Inflammatory macrophage treated with lipopolysaccharide for 4 hours (primary cell): ENCODE measurements at places on chromosomes 6 and 20.

GRCh38 chr6:34383161-34383631 is 9.3 kb downstream of the NUDT3 start:
- peak; percentile 59 for DNase-seq

DNA sequence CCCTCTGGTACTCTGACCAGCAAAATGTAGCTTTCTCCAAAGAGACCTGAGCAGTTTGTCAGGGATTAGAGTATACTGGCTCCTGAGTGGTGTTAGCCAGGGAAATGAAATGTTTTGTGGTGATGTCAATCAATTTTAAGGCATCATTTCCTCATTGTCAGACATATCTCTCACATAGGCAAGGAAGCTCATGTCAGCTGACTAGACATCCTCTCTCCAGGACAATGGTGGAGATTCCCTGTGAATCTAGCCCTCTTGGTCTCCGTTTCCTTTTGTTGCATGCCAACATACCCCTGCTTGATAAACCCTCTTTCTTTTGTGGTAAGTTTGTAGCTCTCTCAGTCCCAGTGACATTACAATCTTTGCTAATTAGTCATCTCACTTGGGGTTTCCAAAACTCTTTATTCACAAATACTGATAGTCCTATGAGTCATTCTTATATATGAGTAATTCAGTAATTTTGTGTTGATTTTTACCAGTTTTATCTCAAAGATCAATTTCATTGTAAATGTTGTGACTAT is 135.6 kb upstream of the PTPRK start:
- peak; percentile 23 for DNase-seq

DNA sequence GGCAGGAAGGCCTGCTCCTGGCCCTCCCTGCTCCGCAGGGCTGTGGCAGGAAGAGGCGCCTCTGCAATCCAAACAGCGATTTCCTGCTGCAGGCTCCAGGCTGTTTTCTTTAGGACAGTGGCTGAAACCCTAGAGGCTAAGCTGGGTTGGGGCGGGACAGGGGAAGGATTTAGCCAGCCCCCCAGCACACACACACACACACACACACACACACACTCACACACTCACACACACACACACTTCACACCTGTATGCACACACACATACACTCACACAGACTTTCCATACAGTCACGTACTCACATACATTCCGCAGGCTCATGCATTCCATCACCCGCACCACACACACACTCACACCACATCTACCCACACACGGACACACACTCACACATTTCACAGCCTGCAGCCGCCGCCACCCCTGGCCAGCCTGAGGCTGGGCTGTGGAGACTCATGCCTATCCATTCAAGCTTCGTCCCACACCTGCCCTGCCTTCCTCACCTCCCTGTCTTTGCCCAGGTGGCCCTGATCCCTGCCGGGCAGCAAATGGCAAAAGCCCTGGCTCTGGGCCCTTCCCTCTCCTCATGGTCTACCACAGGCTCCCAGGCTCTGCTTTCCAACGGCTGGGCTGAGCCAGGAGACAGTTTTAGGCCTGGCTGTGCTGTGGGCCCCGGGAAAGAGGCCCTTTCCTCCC is 17.9 kb downstream of the MDFI start:
- no peak for DNase-seq

DNA sequence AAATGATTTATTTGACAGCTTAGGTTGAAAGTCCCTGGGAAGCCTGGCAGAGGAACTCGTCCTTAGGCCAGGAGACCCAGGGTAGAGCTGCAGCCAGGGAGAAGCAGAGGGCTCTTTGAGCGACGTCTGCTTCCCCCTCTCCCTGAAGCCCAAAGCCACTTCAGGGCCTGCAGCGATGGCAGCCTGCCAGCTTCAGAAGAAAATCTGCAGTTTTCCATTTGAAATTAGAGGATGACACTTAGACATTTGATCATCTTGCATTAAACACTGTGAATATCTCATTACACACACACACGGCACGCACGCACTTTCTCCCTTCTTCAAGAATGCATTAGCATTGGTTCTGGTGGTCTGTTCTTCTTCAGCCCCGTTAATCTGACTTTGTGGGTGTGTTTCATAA is 96.5 kb downstream of the PLEKHG1 start:
- DNase-seq = no peak

- DNase-seq = peak; percentile 50
Observed at GRCh38 chr6:14046476-14047068, 71.0 kb upstream of the CD83 start.

DNA sequence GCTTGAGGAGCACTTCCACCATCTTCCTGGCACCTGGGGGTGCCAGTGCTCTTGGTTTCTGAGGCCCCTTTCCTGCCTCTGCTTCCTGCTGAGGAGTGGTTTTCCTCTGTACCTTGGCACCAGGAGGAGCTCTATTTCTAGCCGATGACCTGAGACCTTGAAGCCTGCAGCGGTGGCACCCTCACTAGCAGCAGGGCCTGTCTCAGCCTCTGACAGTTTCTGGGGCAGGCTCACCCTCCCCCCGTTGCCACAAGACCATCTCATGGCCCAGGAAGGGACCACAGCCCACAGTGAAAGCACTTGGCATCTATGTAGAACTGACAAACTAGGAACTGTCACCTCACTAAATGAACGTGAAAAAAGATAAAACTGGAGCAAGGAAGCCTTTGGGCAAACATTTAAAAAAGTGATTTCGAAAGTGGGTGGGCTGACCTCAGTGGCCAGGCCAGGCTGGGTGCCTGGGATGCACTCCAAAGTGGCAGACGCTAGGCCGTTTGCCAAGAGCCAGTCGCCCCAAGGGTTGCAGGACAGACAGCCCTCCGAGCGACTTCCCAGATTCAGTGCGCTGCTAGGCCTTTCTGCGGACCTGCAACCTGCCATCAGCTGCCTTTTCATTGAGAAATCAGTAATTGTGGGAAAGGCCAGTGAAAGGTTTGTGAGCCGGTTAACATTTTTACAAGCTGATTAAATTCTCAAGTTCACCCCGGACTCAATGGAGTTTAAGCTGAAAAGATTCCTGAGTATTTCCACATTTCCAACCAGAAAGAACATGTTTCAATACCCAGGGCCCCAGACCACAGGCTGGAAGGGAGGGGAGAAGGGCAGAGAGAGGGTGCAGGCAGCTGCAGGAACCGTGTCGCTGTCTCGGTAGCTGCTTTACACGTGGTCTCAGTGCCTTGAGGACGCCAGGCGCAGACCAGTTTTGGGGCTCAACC is 303.7 kb downstream of the ESR1 start:
- DNase-seq = no peak

DNA sequence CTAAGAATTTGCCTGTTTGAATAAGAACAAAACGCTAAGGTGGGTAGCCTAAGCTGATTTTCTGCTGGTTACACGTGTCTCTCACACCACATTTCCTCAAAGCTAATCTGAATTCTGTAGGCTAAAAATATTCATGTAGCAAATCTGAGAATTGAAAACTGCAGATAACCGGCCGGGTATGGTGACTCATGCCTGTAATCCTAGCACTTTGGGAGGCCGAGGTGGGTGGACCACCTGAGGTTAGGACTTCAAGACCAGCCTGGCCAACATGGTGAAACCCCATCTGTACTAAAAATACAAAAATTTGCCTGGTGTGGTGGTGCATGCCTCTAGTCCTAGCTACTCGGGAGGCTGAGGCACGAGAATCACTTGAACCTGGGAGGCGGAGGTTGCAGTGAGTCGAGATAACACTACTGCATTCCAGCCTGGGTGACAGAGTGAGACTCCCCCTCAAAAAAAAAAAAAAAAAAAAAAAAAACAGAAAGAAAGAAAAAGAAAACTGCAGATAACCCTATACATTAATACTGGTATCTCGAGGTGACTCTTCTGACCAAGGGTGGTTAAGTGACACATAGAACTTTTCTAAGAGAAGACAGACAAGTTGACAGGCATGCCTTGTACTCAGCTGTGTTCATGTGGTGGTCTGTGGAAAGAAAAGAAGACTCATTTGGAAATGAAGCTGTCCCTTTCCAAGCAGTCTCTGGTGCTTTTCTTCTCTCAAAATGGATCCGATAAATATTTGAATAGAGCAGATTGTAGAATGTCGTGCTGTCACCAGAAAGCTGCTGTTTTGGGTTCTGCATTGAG is 24.7 kb upstream of the ASXL1 start:
- DNase-seq = no peak

GRCh38 chr6:45808917-45809316 is 206.7 kb downstream of the CLIC5 start:
- peak; percentile 24 for DNase-seq

- DNase-seq = no peak
Observed at GRCh38 chr6:72651174-72651573, 29.3 kb downstream of the KCNQ5 start.

DNA sequence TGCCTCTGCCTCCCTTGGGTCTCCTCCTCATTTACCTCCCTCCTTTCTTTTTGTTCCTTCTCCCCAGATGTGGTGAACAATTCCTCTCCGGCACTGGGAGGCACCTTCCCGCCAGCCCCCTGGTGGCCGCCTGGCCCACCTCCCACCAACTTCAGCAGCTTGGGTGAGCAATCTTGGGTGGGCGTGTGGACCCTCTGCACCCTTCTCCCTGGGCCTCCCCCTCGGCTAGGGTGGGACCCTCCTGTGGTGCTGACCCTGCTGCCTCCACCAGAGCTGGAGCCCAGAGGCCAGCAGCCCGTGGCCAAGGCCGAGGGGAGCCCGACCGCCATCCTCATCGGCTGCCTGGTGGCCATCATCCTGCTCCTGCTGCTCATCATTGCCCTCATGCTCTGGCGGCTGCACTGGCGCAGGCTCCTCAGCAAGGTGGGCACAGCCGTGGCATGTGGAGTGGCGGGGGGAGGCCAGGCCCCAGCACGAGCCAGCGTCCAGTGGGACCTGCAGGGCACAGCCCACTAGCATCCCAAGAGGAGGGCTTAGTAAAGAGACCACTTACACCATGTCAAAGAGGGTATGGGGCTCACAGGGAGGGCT is 8.8 kb downstream of the DDR1 start:
- no peak for DNase-seq

GRCh38 chr20:7285918-7286556 is 518.6 kb downstream of the BMP2 start:
- DNase-seq = peak; percentile 64

GRCh38 chr6:48840896-48841295 is 622.2 kb downstream of the MMUT start:
- DNase-seq = no peak

- no peak for DNase-seq
Observed at GRCh38 chr6:148169706-148170105, 172.9 kb upstream of the SASH1 start.

GRCh38 chr6:140341272-140341671 is 966.8 kb upstream of the CITED2 start:
- DNase-seq = no peak

DNA sequence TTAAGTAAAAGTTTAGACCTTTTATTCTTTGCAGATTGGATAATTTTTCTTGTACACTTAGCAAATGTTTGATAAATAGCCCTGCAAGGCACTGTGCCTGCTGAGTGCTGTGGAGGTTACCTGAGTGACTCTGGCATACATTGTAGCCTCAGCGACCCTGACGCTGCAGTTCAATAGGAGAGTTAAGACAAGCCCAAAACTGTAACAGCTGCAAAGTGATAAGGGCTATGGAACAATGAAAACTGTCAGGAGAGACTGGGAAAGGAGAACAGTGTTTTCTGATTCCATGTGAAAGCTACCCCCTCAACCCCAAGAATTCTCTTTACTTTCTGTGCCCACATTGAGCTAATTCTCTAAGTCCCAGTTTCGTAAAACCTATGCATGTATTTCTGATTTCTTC is 22.2 kb downstream of the HIVEP1 start:
- DNase-seq = no peak
